ENCODE measurements at places on chromosomes 2 and 18. TPM values are rescaled to one million over a fixed set of nuclear protein-coding genes. Genes with fewer than 3 reads are reported as not detected.

The PDE1A gene
- 0.39 TPM for total RNA-seq

The WDR54 gene
- total RNA-seq, result 76.4 TPM

The MGAT4A gene
- not detected for total RNA-seq

The NOSTRIN gene
- 0.20 TPM for total RNA-seq

The UGT1A6 gene
- not detected for total RNA-seq

The NGEF gene
- total RNA-seq, result 6.2 TPM

The COL4A3 gene
- total RNA-seq, result under 0.01 TPM

Measured in subcutaneous preadipocyte (primary cell).